ENCODE measurements at places on chromosomes 4 and X. TPM values are rescaled to one million over a fixed set of nuclear protein-coding genes. Genes with fewer than 3 reads are reported as not detected.

VSIG4 gene
- total RNA-seq: 0.22 TPM

- peaks cover 13% of the 10 kb centered on the region for H3K27me3 ChIP-seq
- H3K27ac ChIP-seq: no peak overlapping the region
- H3K36me3 ChIP-seq: no peaks in the 10 kb centered on the region
- DNase-seq: peak; percentile 47
- H3K4me3 ChIP-seq: no peak overlapping the region
- H3K4me1 ChIP-seq: no peaks in the 10 kb centered on the region
These were observed 26.8 kb upstream of the GRXCR1 start for GRCh38 chr4:42865572-42866189.

DNA sequence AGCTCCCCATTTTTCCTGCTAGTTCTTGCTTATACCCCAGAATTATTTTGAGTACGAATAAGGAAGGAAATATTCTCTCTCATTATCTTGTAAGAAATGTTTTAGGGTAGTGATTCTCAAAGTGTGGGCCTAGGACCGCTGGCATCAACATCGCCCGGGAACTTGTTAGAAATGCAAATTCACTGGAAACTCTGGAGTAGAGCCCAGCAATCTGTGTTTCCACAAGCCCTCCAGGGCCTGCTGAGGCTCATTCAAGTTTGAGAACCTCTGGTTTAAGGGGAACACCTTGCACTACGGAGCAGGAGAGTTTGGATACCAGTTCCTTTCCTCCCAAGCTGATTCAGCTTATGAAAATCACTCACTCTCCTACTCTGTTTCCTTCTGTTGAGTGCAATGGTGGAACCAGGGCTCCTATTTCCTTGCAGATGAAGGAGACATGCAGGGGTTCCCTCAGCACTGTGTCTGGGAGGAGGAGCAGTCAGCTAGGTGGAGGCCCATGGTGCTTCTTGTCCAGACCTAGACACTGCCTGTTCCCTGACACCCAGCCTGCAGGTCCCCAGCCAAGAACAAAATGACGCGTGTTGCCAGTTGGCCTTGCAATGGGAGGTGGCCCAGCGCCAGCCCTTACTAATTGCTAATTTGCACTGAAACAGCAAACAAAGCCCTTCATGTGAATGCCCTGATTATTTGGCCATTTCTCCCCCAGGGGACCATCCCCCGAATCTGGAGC, 68.5 kb downstream of the CYTL1 start:
- no peaks in the 10 kb centered on the region for H3K4me1 ChIP-seq
- no peaks in the 10 kb centered on the region for H3K36me3 ChIP-seq
- no peak for DNase-seq
- H3K4me3 ChIP-seq: no peak overlapping the region
- H3K27ac ChIP-seq: no peak overlapping the region
- H3K27me3 ChIP-seq: no peaks in the 10 kb centered on the region

- no peaks in the 10 kb centered on the region for H3K4me1 ChIP-seq
- no peaks in the 10 kb centered on the region for H3K36me3 ChIP-seq
- no peak overlapping the region for H3K27ac ChIP-seq
- no peak for DNase-seq
These were observed 73.9 kb upstream of the MED14 start for GRCh38 chrX:40809210-40809609.

DNA sequence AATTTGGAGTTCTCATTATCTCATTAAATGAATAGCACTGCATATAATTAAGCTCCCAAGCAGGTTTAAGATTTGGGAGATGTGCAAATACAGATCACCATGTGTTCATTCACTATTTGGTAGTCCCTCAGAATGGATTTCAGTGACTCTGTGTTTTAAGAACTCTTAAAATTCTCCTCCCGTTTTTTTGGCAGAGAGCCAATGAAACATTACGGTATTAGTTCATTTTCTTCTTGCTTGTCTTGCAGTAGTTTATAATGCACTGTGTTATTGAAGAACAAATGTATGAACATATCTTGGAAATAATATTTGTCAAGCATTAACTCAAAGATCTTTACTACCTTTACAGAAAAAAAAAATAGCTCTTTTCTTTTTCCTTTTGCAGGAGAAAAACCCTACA, 32.7 kb downstream of the KLF3 start:
- no peak overlapping the region for H3K27ac ChIP-seq
- H3K27me3 ChIP-seq: no peaks in the 10 kb centered on the region
- no peak for DNase-seq
- H3K4me1 ChIP-seq: peaks cover 7% of the 10 kb centered on the region
- H3K36me3 ChIP-seq: peaks cover 4% of the 10 kb centered on the region

All from activated T-cell treated with anti-CD3 and anti-CD28 coated beads, Interleukin-2, amount 50 U/mL, for 72 hours (primary cell).